ENCODE measurements at places on chromosomes 1 and 21.

- DNase-seq = no peak
Measured at GRCh38 chr1:91980663-91981062, 31.5 kb downstream of the BRDT start.

- DNase-seq = no peak
Measured at GRCh38 chr1:187876775-187877174, 1048.0 kb downstream of the PLA2G4A start.

DNA sequence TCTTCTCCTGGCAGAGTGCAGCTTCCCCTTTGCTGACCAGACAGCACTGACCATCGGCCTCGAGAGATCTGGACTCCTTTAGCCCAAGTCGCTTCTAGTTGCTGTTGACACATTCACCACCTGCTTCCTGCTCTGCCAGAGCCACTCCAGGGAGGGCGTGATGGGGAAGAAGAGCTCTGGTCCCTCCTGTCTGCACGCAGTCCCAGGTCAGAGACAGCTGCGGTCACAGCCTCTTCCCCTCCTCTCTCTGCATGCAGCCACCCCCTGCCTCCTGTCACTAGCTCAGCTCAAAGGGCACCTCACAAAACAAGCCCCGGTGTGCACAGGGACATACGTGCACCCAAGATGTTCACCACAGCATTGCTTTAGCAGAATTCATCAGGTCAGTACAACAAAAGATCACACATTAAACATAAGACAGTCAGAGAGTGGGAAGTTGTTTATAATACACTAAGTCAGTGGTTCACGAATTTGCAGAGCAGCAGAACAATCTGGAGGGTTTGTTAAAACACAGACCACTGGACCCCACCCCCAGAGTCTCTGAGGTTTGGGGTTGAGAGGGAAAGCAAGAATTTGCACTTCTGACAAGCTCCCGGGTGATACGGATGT is 132.9 kb downstream of the SYF2 start:
- peak; percentile 15 for DNase-seq

DNA sequence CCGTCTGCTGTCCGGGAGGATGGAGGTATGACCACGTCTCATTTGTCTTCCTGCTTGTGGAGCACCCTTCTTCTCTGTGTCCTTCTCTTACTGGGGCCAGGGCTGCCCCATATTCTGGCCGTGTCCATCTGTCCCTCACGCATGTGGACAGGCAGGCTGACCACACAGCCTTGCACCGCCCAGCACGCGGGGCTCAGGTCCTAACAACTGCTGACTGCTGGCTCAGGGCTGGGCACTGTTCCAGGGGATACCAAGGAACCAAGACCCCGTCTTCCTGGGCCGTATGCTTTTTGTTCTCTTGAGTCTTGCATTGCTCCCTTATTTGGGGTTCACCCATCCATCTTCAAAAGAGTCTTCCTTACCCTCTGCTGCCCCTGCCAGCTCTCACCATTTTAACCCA is 17.5 kb upstream of the SPSB1 start:
- no peak for DNase-seq

GRCh38 chr1:17675744-17676143 is 79.4 kb upstream of the ACTL8 start:
- no peak for DNase-seq

- DNase-seq = no peak
Measured at GRCh38 chr1:204931768-204932572, 61.3 kb downstream of the NFASC start.

- DNase-seq = no peak
Measured at GRCh38 chr1:185373813-185374529, 56.9 kb upstream of the IVNS1ABP start.

- DNase-seq = no peak
Measured at GRCh38 chr21:26120828-26121227, 49.7 kb downstream of the APP start.

DNA sequence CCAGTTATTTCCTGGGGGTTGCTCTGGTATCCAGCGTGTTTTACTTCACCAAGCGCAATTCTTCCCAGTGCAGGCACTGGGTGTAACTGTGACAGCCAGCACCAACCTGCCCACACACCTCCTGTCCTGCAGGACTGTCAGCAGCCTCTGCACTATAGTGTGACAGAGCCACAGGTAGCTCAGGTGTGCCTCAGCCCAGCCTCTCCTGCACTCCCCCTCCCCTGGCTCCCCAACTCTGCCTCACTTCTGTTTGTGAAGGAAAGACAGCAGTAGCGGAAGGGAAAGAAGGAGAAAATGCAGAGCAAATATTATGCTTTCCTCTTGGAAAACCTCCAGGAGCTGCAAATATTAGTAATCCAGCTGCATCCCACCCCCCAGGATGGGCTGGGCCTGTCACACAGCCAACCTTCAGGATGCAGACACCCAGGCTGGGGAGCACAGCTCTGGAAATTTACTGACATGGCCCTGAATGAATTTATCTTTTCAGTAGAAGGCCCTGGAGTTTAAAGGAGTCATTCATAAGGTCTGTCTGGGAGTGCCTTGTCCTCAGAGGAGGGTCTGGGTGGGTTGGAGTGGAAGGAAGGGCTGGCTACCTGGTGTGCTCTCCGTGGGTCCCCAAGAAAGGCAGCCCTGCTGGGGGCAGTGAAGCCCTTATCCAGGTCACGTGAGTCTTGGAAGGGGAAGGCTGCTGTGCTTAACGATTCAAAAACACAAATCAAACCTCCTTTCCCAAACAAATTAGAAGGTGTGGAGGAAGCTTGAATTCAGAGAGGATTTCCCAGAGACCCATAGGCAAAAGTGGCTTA is 20.9 kb downstream of the CAPN2 start:
- no peak for DNase-seq

DNA sequence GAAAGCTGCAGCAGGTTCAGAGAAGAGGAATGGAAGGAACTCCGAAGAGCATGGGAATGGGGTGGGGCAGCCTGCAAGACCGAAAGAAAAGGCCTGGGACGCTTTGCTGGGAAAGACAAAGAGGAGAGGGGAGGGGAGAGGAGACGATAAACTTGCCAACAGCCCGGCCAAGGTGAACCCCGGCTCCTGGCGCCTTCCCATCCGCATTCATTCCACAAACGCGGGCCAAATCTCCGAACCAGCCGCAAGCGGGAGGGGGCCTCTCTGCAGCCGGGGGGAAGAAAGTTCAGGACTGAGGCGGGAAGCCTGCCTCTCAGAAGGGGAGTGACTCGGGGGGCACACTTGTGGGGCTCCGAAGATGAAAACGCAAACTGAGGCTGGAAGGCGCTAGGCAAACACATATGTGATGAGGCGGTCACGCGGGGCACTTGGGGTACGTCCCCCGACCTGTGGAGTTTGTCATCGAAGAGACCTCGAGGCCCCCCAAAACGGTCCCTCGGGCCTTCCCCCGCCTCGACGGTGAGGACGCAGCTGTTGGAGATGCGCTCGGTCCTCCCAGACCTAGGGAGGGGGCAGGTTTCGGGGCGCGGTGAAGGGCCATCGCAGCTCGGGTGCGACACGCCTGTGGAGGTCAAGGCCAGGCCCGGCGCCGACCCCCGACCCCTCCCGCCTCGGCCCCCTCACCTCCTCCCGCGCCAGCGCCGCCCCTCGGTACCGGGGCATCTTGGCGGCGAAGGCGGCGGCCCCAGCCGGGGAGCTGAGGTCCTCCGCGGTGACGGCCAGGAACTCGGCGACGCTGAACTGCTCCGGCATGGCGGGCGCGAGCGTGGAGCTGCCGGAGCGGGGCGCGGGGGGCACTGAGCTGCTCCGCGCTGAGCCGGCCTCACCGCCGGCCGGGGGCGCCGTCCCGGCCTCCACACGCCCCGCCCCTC is at the start of gene ASAP3:
TSS of gene ASAP3 (minus strand) at position 859 of the 932 bp plus-strand sequence. CDS start at position 813, 46 bp downstream.
- peak; percentile 74 for DNase-seq

DNA sequence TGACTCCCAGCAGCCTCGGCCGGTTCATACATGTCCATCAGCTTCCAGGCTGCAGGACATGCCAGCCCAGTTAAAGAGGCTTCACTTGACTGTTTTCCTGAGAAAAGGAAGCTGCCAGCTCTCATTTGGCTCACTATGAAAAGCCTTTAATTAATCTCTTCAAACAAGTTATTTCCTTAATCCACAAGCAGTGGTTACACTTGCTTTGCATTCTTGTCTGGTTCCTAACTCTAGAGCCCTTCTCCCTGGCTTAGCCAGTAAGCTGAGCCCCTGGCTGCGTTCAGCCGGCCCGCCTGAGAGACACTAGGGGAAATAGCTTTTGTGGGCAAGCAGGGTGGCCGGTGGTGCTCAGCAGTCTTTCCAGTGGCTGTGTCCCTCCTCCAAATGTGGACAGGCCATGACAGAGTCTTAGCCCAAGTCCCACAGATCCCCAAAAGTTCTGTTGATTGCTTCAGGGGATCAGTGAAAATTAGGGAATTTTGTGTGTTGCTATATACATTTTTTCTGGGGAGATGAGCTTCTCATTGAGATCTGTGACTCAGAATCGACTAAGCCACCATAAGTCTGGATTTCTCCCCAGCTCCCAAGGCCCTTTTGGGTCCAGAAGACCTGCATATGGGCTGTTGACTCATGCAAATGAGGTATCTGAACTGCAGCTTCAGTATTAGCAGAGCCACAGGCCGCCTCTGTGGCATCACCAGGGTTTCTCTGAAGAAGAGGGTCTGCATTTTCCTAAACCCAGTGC is 10.1 kb downstream of the ATF3 start:
- DNase-seq = no peak

- no peak for DNase-seq
Measured at GRCh38 chr1:15157524-15158399, 4.2 kb downstream of the TMEM51 start.

- no peak for DNase-seq
Measured at GRCh38 chr1:181483285-181484195, at the start of gene CACNA1E. CACNA1E (plus strand) TSS chr1:181483517; CDS start chr1:181483745, 228 bp downstream.

DNA sequence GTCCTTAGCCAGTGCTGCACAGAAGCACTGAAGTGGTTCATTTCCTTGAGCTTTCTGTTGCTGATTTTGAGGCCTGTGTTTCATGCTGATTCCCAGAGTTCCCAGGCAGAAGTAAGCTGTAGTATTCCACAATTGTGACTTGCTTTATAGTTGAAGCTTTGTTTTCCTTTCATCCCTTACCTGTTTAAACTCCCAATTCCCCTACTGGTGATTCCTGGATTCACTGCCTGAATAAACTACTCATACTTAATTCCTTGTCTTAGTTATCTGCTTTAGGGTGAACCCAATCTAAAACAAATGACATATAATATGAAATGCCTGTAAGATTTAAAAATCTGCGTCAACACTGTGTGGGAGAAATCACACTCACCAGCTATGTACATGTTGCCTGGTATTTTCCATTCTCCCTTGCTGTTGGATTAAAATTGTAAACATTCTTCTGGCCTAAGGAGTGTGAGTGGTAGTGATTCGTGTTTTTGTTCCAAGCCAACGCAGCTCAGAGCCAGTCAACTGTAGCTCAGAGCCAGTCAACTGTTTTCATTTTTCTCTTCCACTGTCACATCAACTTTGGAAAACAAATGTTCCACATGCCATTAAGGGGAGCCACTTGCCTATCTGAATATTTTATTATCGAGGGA is 879.4 kb downstream of the MRPL39 start:
- DNase-seq = peak; percentile 3
